Kidney tubule cell (primary cell): ENCODE measurements at places on chromosomes 5 and 9.

DNA sequence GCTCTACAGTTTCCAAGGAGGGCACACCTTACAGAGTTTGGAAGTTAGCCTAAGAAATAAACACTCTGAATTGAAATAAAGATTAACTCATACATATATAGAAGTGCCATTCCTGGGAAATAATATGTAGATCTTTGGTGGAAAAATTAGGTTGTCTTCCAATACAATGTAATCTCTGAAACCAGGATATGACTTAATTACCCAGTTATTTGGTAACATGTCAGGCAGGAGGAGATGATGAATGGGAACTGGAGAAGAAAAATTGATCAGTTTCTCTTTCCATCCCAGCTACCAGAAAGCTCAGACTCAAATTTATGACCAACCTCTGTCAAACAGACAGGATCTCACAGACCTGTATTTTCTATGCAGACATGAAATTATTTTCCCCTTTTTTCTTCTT lies 215.2 kb upstream of the SNX2 start:
- DNase-seq = peak; percentile 45

DNA sequence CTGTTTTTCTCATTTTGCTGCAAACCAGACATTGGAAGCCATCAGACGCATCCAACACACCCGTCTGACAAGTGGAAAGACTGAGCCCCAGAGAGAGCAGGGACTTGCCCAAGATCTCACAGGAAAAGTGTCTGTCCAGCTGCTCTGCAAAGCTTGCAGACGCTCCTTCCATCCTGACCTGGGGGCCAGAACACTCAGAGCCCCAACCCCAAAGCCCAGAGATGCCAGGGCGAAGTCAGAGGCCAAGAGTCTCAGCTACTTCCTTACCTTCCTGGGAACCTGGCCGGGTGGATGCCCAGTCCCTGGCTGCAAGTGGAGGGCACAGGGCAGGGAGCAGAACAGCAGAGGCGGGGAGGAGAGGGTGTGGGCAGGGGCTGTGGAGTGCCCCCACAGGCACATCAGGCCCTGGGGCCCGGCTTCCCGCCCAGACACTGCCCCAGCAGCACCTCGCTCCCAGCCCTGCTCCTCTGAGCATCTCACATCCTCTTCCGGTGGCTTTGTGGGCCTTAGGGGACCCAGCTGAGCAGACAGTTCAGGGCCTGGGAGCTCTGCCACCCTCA lies 9.7 kb upstream of the RALGDS start:
- DNase-seq = no peak

GRCh38 chr9:127058645-127059021 lies 63.8 kb downstream of the ANGPTL2 start:
- DNase-seq = no peak

GRCh38 chr5:178241231-178241663 lies 8.6 kb upstream of the PHYKPL start:
- DNase-seq = no peak

GRCh38 chr9:3698531-3698930 lies 172.7 kb upstream of the RFX3 start:
- DNase-seq = no peak
